Suppressor macrophage (primary cell): ENCODE measurements at places on chromosomes 16 and 17.

- DNase-seq = no peak
Measured at GRCh38 chr17:50389534-50389933, 7.8 kb downstream of the LRRC59 start.

- no peak for DNase-seq
Measured at GRCh38 chr17:73591296-73592078, 52.8 kb downstream of the SDK2 start.

DNA sequence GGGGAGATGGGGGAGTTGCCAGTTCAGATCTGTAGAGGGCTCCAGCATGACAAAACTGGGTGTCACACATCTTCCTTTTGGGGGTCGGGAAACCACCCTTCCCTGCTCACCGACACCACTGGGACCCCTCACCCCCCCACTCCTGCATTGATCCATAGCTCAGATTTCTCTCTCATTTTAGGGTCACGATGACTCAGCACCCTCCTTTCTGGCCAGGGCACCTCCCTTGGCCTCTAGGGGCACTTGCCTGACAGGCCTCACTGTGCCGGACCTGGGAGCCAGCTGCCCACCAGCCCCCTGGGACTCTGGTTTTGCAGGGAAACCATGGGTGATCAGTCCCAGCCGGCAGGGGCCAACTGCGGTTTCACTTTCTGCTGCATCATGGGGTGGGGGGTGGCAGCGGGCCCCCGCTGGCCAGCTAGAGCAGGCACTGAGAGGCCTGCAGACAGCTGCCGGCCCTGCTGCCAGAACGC lies 239.4 kb downstream of the MRTFB start:
- DNase-seq = no peak

DNA sequence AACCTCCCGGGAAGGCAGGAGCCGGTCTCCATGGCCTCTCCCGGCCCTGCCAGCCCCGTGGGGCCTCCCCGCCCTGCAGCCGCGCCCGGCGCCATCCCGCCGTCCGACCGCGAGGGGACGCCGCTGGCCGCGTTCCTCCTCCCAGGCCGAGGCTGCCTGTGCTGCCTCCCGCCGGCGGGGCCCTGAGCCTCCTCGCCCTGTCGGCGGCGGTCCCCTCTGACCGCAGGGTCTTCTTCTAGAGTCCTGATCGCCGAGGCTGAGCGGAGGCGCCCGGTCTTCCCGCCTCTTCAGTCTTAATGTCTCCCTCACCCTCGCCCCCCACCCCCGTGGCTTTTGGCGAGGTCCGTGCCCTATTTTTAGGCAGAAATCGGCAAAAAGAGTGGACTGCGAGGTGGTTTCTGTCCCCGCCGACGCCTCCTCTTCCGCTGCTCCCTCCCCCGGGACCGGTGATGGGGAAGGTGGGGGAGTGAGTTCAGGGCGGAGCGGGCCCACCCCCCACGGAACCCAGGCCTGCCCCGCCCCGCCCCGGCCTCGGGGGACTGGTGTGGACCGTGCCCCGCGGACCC lies 794 bp upstream of the CPNE7 start:
- DNase-seq = peak; percentile 87

DNA sequence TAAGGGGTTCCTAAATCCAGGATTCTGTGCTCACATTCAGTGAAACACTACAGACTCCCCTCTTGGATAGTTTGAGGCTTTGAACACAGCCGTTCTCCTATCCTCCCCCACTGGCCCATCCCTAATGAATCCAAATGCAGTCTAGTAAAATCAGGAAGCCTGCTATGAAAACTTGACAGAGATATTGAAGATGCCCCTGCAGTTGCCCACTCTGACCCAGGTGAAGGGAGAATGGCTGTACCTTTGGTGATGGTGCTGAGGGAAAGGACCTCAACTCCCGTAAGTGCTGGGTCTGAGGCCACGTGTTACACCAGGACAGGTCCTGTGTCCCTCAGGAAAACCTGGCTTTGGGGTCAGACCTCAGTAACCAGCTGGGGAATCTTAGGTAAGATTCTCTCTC lies 54.4 kb downstream of the SF3B3 start:
- DNase-seq = no peak

DNA sequence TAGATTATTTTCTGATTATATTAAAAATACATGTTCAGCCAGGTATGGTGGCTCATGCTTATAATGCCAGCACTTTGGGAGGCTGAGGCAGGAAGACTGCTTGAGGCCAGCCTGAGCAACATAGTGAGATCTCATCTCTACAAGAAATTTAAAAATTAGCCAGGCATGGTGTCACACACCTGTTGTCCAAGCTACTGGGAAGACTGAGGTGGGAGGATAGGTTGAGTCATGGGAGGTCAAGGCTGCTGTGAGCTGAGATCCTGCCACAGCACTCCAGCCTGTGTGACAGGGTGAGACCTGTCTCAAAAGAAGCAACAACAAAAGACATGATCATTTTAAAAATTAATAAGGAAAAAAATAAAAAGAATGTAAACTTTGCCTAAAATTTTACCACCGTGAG lies 40.7 kb downstream of the PRAC1 start:
- DNase-seq = no peak

- no peak for DNase-seq
Measured at GRCh38 chr17:58358408-58359172, 6.6 kb upstream of the SUPT4H1 start.

- no peak for DNase-seq
Measured at GRCh38 chr16:50402298-50402895, 33.6 kb upstream of the BRD7 start.
